ENCODE measurements at places on chromosomes 6 and 20. TPM values are rescaled to one million over a fixed set of nuclear protein-coding genes. Genes with fewer than 3 reads are reported as not detected.
A peak's percentile ranks its signal among the peaks of the same experiment; 100 is the strongest.

DNA sequence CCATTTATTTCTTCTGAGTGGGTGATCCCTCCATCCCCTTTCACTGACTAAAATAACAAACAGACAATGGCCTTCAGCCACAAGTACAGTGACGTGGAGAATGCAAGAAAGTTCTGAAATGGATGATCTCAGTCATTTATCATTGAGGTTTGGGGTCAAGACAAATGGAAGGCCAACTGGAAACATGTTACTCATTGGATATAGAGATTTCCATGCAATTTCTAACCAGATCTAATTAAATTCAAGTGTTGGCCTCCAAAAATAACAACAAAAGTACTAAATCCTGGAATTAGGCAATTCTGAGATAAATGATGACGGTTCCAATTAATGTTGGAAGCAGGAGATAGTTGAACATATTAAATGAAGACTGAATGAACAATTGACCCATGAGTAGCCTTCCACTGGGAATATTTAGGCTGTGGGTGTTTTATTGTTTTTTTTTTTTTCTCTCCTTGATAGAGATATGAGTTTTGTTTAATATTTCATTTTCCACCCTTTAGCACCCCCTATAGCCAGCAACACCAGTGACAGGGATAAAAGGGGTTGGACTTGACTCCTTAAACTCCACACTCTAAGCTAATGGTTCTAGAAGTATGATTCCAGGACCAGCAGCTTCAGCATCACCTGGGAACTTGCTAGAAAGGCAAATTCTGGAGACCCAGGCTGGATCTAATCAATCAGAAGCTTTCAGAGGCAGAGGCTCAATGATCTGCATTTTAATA lies 112.8 kb downstream of the BCAS1 start:
- peak; percentile 22 for DNase-seq

EPHA7 gene
- 8.7 TPM for total RNA-seq

PMEPA1 gene
- total RNA-seq, result 8.8 TPM

GRCh38 chr6:27752038-27752885 lies 159.9 kb downstream of the OR2B2 start:
- peak; percentile 90 for DNase-seq

DNA sequence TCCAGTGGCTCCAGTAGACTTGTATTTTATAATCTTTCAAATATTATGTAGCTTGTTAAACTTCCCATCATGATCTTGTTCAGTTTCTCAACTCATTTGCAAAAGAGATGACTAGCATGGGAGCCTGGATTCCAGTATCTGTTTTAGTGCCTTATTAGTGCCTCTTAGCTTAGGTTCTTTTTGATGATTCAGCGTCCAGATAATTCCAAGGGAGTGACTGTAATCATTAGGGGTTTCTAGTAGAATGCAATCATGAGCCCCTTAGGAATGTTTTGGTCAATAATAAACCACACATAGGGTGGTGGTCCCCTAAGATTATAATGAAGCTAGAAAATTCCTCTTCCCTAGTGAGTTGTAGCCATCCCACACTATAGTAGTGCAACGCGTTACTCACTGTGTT lies 7.0 kb downstream of the CD2AP start:
- peak; percentile 57 for DNase-seq

DNA sequence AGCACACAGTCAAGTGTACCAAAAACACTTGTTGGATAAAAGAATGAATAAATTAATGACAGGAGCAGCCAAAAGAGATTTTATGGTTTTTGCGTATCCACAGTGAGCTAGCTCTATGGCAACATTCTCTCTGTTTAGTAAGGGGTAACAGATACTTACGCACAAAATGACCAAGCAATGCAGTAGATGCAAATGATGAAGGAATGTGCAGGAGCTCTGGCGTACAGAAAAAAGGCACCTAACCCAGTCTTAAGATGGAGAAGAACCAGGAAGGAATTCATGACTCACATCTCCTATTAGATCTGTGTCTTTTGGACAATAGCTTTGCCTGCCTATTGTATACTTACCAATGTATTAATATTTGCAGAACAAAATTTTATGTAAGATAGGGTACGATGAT lies 191.9 kb upstream of the PREP start:
- no peak for DNase-seq

DNA sequence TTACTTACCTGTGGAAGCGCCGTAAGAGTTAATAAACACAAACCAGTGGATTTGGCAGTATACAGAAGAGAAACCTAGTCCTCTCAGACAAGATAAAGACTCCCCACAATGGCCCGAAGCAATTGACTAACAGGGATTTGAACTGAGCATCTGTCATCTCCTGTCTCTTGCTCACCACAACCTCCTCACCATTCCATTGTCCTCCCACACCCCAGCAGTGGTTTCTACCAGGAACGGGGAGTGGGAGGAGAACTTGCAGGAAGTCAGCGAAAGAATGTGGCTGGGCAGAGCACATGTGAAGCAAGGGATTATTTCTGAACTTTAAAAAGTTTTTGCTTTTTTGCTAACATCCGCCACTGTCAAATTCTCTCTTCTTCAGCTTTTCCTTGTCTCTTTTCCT lies 24.6 kb upstream of the TAAR1 start:
- DNase-seq, result peak; percentile 85

BANF2 gene
- not detected for total RNA-seq

GRCh38 chr6:169251822-169252504 lies 1.7 kb downstream of the THBS2 start:
- DNase-seq, result no peak

KCNK17 gene
- not detected for total RNA-seq

All from myocyte (in vitro differentiated cells).